ENCODE measurements at places on chromosomes 5 and 9.
A peak's percentile ranks its signal among the peaks of the same experiment; 100 is the strongest.

- DNase-seq, result no peak
Observed at GRCh38 chr5:67903121-67903520, 312.4 kb upstream of the PIK3R1 start.

GRCh38 chr9:4622016-4622415 lies 40.1 kb upstream of the PLPP6 start:
- no peak for DNase-seq

DNA sequence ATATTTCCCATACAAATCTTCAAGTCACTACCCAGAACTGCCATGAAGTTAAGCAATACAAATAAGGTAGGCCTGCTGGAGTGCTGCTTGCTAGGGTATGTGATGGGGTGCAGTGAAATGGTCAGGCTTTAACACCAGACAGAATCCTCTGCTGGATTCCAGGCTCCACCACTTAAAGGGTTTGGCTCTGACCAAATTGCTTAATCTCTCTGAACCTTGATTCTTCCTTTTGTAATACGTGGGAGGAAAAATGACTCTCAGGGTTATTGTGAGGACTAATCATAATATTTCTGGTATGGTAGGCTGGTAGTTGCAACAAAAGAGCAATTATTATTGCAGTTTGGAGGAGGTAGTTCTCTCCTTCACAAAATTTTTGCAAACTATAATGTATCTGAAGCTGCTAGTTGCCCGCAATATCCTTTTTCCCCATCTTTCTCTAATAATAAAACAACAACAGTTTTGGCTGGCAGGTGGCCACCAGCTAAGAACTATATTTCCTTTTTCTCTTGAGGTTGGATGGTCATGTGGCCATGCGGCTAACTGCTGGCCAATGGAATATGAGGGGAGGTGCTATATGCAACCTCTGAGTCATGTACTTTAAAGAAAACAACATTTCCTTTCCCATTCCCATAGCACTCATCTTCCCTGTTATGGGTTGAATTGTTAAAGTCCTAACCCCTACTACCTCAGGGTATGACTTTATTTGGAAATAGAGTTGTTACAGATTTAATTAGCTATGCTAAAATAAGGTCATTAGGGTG lies 44.1 kb downstream of the CCL28 start:
- no peak for DNase-seq

- DNase-seq, result no peak
Observed at GRCh38 chr5:132467287-132467984, 23.1 kb downstream of the IRF1 start.

DNA sequence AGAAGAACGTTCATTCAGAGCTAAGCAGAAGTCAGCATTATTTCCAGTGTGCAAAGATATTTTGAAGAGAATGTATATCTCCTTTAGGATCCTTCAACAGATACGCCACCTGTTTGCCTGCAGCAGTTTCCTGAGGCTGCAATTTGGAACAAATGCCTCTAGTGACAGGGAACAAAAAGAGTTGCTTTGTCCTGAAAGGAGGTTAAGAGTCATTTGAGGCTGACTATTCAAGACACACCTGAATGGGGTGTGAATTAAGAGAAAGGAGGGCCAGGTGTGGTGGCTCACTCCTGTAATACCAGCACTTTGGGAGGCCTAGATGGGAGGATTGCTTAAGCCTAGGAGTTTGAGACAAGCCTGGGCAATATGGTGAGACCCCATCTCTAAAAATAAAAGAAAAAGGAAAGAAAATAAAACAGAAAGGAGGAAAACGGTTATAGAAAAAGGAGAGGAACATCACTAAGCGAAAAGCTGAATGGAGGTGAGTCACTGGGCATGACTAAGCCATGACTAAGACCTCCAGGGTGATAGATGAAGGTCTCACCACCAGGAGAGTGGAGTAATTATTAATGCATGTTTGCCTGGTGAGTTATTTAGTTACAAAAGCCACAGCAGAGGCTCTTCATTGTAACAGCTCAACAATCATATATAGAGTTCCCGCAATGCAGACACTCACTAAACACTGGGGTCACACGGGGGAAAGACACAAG lies 255.2 kb upstream of the TNC start:
- peak; percentile 53 for DNase-seq

- DNase-seq, result no peak
Observed at GRCh38 chr5:138492560-138493045, 27.3 kb downstream of the EGR1 start.

GRCh38 chr9:5818424-5819142 lies 14.3 kb downstream of the ERMP1 start:
- DNase-seq, result no peak

DNA sequence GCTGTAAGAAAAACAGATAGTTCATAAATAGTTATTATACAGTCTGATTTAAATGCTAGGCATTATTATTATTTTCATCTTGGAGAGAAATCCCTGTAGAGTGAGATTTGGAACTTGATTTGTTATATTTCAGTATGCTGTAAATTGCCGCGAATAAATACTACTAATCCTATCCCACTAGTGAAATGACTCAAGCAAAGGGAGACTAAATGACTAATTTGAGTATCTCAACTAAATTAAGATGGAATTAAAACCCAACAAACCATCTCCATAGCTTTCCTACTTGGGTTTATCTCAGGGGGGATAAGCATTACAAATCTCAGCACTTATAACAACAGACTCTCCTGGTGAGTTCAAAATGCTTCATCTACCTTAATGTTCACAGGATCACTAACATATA lies 206.0 kb downstream of the MCTP1 start:
- DNase-seq, result no peak

DNA sequence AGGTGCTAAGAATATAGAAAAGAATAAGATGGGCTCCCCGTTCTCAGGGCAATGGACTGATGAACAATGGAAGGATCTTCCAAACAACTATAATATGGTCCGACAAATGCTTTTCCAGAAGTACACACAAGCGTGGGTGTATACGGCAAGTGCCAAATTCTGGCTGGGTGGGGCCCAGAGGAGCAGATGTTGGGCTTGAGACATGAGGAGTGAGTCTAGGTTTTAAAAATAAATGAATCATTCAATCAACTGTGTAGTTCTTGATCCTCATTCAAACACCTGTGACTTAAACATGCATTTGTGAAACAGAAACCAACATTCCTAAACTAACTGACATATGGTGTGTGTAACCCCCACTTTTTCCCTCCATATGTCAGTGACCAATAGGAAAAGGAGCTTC lies 47.9 kb downstream of the MFAP3 start:
- no peak for DNase-seq

- no peak for DNase-seq
Observed at GRCh38 chr5:170611449-170612090, 107.8 kb downstream of the KCNIP1 start.

DNA sequence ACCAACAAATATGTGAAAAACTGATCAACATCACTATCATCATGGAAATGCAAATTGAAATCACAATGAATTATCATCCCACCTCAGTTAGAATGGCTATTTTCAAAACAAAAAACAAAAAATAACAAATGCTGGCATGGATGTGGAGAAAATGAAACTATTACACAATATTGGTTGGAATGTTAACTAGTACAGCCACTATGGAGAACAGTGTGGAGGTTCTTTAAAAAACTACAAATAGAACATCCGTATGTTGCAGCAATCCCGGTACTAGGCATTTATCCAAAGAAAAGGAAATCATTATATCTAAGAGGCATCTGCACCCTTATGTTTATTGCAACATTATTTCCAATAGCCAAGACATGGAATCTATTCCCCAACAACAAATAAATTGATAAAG lies 9.0 kb upstream of the IFNA5 start:
- DNase-seq, result no peak

DNA sequence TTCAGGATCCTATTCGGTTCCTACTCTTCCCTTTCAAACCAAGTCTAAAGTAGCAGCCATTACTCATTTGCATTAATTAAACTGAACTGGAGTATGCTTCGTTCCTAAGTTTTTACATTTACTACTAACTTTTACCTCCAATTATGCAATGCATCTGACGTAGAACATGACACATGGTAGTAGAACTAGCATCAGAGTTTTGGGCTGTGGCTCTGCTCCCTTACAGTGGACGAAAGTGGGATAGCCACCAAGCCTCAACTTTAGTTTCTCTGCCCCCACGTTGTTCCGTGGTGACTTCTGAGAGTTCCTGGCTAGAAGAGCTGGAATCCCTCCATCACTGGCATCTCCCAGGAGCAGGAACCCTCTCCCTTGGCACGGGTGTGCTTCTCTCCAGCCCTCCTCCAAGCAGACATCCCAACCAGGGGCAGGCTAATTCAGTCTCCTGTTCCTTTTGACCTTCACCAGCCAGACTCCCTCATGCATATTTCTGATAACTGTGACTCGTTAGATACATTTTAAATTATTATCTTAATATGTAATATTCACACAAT lies 2.9 kb downstream of the IFNE start:
- DNase-seq, result no peak

- DNase-seq, result no peak
Observed at GRCh38 chr5:132865668-132866341, 464 bp downstream of the GDF9 start.

GRCh38 chr9:126613651-126614050 lies at the start of gene LMX1B:
Gene LMX1B (plus strand): TSS chr9:126613928. CDS start chr9:126614450, 522 bp downstream.
- DNase-seq, result no peak

- DNase-seq, result no peak
Observed at GRCh38 chr9:14909961-14910805, at the start of gene FREM1. Gene FREM1 (minus strand): TSS chr9:14910428. CDS start chr9:14868977, 41,451 bp downstream.

- no peak for DNase-seq
Observed at GRCh38 chr5:161763571-161763970, 78.0 kb downstream of the GABRA6 start.

- no peak for DNase-seq
Observed at GRCh38 chr5:128254789-128255188, 171.2 kb downstream of the SLC12A2 start.

GRCh38 chr9:93143830-93144530 lies 9.9 kb upstream of the NINJ1 start:
- DNase-seq, result no peak

GRCh38 chr5:107764282-107764681 lies 93.5 kb upstream of the EFNA5 start:
- no peak for DNase-seq

- no peak for DNase-seq
Observed at GRCh38 chr5:1634337-1634661, 110.5 kb upstream of the LPCAT1 start.

DNA sequence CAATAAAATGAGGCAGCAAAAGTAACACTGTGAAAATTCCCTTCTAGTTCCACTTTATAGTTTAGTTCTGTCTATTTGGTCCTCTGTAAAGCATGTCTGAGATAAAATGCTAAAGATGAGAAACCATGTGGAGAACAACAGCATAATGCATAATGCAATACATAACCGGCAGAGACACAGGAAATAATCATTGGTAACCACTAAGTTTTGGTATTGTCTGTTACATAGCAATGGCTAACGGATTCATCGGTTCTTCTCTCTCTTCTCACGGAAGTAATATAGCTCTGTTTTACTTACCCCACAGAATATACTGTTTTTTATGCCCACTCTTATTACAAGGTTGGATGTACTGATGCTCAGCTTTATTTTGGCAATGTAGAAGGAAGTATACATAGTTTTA lies 158.9 kb downstream of the FAM174A start:
- DNase-seq, result no peak

- peak; percentile 22 for DNase-seq
Observed at GRCh38 chr9:126956917-126957686, 42.5 kb downstream of the RALGPS1 start.

DNA sequence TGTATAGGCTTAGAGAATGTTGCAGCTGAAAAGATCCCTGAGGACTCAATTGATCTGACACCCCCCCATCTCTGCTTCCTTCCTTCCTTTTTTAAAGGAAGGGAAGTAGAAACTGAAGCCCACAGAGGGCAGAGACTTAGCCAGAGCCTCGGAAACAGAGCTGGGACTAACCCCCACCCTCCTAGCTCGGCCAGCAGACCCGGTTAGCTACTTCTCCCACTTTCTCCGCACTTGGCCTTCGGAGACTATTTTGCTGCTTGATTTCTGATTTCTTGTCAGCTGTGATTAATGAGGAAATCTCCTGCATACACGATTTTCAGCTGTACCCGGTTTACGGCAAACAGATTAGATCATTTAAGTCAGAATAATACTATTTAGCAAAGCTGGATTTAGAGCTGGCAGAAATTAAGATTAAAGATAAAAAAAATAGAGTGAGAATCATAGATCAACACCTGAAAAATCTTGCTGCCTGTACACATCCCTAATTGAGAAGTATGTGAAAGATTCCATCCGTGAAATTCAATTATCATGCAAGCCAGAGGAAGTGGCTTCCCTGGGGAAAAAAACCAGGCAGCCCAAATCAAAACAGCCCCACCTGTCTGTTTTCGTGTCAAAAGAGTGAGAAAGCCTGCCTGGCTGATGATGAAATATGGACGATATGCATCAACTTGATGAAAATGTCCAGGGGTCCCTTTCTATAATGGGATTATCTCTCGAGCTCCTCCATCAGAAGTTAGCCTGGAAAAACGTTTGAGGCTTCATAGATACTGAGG lies 159.5 kb upstream of the SHB start:
- DNase-seq, result no peak

DNA sequence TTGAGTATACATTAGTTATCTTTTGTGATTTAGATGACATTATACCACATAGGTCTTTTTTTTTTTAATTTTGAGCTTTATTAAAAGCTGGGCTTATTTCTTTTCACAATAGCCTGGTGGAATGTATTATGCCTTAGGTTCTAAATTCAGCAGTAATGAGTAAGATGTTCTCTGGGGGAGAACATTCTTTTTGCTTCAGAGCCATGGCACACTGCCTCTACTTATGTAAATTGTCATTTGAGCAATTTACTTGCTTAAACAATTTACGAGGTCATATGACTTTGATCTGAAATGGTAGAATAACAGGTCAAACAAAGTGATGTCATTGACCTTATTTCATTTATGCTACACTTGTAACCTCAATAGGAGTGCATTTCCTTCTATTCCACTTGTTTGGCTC lies 154.2 kb downstream of the FOCAD start:
- DNase-seq, result no peak

DNA sequence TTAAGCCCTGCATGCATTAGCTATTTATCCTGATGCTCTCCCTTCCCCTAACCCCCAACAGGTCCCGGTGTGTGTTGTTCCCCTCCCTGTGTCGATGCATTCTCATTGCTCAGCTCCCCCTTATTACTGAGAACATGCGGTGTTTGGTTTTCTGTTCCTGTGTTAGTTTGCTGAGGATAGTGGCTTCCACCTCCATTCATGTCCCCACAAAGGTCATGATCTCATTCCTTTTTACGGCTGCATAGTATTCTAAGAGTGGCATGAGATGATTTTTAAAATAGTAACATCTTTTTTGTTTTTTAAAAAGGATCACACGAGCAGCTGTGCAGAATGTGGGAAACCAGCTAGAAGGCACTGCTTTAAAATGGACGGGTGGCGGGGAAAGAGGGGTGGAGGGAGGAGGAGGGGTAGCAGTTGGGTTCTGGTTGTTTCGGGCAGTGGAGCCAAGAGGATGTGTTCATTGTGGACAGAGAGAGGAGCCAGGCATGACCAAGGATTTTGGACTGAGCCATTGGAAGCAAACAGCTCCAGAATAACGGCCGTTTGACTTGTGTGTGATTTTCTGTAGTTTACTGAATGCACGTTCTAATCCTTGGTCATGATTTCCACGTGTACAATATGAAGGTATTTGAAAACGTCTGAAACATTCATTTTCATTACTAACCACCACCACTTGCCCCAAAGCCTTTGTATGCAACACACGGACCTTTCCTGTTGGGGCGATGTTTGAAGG lies 1.7 kb upstream of the TENT4A start:
- no peak for DNase-seq

All from T1000 (cell line).